Ecto neural progenitor cell (in vitro differentiated cells): ENCODE measurements at places on chromosomes 2 and 18.
A peak's percentile ranks its signal among the peaks of the same experiment; 100 is the strongest.

DNA sequence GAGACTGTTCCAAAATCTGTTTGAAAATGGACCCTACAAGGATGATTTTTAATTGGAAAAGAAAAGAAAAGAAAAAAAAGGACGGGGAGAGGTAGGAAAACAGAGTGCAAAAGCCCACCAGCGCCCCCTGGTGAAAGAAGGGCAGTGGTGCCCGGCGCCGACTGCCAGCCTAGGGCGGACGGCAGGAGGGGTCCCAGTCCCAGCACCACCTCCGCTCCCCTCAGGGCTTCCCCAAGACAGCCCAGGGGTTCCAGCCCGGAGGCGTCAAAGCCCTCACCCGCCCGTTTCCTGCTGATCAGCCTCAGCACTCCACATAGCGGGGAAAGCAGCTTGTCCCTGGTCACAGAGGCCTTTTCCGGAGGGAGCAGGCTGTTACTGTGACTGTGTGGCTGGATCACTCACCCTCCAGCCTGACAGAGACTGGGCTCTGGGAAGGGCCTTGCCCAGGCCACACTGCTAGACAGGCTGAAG is 213.9 kb downstream of the TFCP2L1 start:
- DNase-seq: peak; percentile 89

GRCh38 chr2:119758881-119759450 is 756 bp upstream of the PTPN4 start:
- no peak for DNase-seq

DNA sequence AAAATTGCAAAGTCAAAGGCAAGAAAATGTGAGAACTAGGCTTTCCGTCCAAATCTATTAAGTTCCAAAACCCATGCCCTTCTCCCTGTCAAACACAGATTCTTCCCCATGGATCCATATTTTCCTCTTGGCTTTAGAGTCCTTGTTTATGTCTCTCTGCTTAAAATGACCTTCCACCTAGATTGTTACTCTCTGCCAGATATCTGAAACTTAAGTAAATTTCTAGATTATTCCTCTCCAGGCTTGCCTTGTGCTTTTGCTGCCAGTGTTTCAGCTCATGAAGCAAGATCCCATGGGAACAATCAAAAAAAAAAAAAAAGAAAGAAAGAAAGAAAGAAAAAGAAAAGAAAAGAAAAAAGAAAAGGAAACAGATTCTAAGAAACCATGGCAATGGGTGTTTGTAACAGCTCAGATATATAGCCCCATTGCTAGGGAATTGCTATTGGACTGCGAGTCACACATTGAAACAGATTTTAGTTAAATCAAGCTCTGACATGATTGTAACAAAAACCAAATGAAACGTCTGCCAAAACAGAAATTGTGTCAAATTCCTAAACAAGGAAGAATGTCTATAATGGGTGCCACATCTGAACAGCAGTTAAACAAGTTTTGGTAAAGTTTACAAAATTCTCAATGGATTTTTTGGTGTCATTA is 660.7 kb upstream of the CNTNAP5 start:
- no peak for DNase-seq

- no peak for DNase-seq
These were observed 11.1 kb upstream of the CYS1 start for GRCh38 chr2:10091182-10091888.

DNA sequence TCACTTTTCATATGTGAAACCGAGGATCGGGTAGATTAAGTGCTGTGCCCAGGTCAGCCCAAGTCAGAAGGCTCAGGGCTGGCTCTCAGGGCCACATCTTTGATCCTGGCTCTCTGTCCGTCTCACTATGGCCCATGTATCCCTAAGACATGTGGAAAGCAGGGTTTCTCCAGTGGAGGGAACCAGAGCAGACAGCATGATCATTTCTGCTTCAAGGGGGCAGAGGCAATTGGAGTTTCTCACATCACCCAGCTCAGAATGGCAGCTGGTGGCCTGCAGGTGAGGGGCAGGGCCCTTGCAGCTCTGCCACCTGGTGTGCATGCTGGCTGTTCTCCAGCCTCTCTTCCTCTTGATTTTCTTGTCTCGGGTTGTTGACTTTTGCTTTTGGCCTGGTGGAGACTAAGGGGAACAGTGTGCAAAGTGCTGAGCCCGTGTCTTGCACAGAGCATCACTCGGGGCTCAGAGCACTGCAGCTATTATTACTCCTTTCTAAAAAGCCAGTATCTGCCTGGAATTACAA is 27.0 kb downstream of the LDLRAD4 start:
- no peak for DNase-seq

- DNase-seq: no peak
These were observed 94.2 kb upstream of the LHCGR start for GRCh38 chr2:48849770-48850169.

DNA sequence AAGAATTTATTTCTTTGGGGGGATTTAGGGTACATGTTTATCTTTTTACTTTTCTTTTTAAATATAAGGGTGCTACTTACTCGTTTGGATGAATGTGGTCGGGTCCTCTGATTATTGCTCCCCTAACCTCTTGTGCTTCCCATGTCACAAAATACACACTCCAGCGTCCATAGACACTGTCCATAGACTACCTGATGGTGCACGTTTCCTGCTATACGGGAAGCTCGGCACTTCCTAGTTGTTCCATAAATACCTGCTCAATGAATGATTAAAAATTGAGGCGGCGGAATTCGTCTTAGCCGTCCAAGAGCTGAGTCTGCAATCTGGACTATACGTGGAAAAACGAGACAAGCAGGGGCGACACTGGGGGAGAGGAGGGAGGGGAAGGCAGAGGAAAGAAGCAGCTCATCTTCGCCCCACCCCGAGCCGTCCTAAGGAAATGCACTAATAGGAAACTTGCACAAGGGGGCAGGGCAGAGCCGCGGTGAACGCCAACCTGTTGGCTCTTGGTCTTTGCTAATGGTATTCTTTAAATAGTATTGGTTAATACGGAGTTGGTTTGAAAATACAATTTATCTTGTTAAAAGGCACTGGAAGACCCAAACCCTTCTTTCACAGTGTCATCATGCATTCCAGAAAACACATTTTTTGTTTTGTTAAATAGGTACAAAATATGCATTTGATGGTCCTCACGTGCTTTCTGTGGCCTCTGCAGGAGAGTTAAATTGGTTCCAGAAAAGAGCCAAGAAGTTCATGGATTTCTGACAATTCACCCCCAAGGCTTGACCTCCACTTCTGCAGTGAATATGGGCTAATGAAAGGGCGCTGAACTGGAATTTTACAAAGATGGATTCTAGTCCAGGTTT is 73.0 kb upstream of the KCTD1 start:
- peak; percentile 72 for DNase-seq

DNA sequence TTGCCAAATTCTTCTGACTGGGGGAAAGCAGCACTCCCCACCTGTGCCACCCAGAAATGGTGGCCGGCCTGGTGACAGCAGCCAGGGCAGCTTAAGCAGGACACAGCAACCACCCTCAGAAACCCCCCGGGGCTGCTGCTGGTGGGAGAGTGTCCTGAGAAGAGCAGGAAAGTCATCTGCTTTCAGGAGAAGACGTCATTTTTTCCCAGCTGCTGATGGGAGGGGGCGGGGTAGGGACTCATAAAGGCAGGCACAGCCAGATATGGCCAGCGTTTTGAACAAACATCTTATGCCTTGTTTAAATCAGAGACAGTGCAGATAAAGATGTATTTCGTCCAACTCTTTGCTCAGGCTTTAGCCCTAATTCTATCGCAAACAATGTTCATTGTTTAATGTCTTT is 139.5 kb downstream of the LRRC30 start:
- no peak for DNase-seq

DNA sequence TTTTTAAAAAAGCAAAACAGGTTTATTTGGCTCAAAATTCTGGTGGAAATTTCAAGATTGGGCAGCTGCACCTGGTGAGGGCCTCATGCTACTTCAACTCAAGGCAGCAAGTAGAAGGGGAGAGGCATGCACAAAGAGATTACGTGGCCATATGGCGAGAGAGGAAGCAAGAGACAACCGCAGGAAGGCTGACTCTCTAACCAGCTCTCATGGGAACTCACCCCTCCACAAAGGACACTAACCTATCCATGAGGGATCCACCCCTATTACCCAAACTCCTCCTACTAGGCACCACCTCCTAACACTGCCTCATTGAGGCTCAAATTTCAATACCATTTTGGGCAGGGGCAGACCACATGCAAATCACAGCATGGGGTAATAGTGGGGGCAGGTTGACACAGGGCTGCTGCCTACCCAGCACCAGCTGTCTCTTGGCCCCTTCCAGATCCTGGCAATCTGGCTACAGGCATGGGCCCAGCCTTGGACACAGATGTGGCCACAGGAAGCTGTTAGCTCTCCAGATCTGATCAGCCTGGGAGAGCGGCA is 2.0 kb upstream of the CAPN10 start:
- DNase-seq: no peak

- no peak for DNase-seq
These were observed 164.3 kb downstream of the MIB1 start for GRCh38 chr18:21904856-21905255.

DNA sequence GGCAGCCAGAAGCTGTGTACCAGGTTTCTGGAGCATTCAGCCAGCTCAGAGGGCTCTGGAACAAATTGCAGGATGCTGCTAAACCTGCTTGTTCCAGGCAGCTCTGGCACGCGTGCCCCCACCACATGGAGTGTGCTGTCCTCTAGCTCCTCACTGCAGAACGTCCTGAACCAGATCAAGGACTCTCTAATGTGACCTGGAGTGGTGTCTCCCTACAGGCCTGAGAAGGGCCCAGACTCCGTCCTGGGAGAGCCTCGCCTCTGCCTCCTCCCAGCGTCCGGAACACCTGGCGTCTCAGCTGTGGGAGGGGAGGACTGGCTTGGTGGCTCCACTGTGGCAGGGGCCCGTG is 115.6 kb upstream of the GPC1 start:
- peak; percentile 38 for DNase-seq

- DNase-seq: no peak
These were observed 477.2 kb downstream of the TRIB2 start for GRCh38 chr2:13193900-13194299.

GRCh38 chr2:68889021-68889420 is 17.8 kb upstream of the BMP10 start:
- DNase-seq: no peak

DNA sequence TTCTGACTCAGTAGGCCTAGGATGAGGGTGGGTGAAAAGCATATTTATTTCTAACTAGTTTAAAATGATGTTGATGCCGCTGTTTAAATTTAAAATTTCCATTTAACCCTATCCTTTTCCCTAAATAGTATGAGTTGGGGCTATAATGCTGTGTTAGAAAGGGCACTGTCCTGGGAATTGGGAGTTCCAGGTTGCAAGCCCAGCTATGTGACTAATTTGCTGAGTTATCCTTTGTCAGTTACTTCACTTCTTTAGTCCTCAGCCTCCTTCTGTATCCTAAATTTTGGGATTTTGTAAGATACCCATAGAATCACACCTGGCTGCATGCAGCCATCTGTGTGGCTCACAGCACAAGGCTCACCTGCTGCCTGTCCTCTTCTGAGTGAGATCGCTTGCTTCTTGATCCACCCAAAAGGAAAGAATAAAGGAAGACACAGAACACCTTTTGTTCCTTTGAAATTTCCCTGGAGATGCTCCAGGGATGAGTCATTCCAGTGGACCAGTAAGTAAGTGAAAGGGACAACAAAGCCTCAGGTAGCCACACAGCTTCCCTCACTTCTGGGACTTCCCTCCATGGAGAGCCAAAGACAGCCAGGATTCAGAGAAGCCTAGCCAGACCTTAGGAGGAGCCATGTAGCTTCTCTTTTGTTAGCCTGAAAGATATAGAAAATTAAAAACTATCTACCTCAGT is 97.2 kb downstream of the DTNA start:
- no peak for DNase-seq

DNA sequence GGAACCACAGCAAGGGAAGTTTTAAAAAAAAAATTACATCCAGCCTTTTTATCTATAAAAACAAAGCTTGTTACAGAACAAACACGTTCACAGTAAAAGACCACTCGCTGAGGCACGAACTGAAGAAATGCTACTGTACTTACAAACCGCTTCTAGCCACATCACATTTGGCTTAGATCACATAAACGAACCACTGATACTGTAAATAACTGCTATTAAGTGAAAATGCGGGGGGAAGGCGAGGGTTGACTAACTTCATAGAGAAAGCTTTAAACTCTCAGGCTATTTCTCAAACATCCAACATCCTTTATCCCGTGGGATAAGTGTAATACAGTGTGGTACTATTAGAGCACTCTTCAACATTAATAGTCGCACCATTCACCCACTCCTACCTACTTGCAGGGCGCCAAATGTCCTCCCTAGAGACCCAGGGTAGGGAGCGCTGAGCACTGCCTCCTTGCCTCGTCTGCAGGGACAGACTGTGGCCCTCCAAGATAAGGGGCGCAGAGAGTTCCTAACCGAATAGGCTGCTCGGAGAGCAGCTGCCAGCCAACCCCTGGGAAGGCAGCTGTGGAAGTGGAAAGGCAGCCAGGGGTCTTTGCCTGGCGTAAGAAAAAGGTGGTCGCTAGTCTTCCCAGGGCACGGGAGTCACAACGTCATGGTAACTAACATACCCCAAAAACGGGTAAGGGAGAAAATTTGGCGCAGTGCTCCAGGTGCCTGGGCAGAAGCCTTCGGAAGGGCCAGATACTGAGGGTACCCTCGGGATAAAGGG is 854 bp downstream of the GPR155 start:
- peak; percentile 54 for DNase-seq

DNA sequence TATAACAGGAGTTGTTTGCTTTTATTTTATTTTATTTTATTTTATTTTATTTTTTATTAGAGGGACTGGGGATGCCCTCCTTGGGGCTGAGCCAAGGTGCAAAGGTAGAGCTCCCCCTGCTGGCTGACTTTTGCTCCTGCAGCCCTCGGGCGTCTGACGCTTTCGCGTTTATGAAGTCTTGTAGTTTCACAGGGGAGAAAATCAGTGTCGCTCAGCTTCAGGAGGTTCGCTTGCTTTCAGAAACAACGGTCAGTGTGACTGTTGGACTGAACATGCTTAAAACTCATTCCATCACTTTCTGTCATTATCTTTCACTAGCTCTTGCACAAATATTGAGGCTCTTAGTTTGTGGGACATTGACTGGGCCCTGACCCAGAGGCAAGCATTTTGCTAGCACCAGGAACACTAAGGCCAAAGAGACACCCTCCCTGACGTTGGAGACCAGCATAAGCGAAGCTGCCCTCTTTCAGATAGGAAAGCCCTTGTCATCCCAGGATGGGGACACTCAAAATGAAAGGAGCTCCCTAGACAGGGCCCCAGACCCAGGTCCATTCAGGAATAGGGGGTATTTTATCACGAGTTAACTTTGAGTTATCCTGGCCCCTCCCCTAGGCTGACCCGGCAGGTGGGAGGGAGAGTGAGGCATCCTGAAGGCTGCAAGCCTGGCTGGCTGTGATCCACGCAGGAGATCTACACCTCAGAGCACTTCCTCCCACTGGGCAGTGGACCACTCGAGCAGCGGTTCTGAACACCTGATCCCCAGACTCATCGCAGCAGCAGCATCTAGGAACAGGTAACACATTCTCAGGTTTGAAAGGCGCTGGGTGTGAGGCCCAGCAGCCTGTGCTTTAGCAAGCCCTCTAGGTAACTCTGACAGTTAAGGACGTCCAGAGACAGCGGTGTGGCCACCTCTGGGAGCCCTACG is 34.4 kb downstream of the LGALSL start:
- peak; percentile 80 for DNase-seq
